ENCODE measurements at places on chromosomes 1 and 21. TPM values are rescaled to one million over a fixed set of nuclear protein-coding genes. Genes with fewer than 3 reads are reported as not detected.

GRCh38 chr1:216518844-216519627 lies 95.8 kb upstream of the USH2A start:
- H3K4me1 ChIP-seq = no peaks in the 10 kb centered on the region
- H3K27ac ChIP-seq = no peak overlapping the region
- H3K4me3 ChIP-seq = no peak overlapping the region
- no peaks in the 10 kb centered on the region for H3K36me3 ChIP-seq
- no peak for DNase-seq

DNA sequence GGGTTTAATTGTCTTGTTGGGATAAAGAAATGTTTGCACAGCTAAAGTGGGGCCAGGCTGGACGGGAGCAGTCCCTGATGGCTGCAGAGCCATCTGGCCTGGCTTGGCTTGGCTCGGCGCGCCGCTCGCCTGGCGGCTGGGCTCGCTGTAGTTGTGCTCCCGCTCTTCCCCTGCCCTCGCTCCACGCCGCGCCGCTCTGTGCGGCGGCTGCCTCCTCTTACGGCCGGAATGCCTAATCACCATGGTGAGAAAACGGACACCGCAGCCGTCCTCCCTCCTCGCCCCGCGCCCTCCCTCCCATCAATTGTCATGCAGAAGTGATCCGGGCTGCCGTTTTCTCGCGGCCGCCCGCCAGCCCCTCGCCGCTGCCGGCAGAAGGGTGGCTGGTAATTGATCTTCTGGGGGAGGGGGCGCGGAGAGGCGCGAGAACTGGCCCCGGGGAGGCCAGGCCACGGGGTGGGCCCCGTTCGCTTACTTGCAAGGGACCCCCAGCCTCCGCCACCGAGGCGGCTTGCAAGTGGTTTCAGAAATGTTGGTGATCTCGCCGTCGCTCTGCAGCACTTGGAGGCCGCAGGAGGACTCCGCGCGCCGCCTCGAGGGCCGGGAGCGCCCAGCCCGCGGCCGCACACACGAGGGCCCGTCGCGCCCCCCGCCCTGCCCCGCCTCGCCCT lies 12.4 kb downstream of the RNF220 start:
- peak overlapping the region; percentile 20 for H3K4me3 ChIP-seq
- no peak for DNase-seq
- peaks cover 27% of the 10 kb centered on the region for H3K27me3 ChIP-seq
- no peak overlapping the region for H3K27ac ChIP-seq
- no peaks in the 10 kb centered on the region for H3K4me1 ChIP-seq
- H3K36me3 ChIP-seq = no peaks in the 10 kb centered on the region

GRCh38 chr1:229347528-229347927 lies 4.7 kb upstream of the CCSAP start:
- peaks cover 5% of the 10 kb centered on the region for H3K4me1 ChIP-seq
- no peak overlapping the region for H3K27ac ChIP-seq
- H3K4me3 ChIP-seq = no peak overlapping the region
- no peaks in the 10 kb centered on the region for H3K36me3 ChIP-seq
- H3K27me3 ChIP-seq = peaks cover 23% of the 10 kb centered on the region

DNA sequence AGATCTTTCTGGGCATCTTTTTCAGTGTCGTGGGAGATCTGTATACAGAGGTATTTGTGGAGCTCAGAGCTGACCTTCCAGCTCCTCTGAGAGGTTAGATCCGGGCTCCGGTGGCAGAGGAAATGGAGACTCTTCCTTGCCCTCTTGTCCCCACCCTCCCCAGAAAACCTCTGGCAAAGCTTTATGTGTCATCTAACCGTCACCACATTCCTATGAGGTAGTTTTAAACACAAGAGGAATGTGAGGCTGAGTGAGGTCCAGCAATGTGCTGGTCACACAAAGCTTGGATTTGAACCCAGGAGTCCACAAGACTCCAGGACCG lies 1.2 kb downstream of the CD160 start:
- no peak for DNase-seq
- H3K27me3 ChIP-seq = peaks cover 2% of the 10 kb centered on the region
- H3K27ac ChIP-seq = no peak overlapping the region

DNA sequence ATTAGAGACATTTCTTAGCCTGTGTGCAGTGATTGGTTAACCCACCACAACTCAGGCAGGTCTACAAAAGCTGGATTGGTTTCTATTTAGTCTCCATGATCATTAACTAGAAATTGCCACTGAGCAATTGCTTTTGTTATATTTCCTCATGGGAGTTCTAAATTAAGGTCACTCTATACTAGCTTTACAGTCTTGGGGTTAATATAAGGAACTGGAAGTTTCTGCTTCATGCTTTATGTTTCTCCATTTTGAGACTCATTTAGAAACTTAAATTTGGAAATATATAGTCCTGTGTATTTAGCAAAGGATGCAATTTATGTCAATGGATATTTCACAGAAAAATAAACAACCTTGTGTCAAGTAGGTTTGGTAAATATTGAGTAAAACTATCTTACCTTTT lies 137.5 kb downstream of the HLX start:
- H3K4me1 ChIP-seq = no peaks in the 10 kb centered on the region
- no peak overlapping the region for H3K4me3 ChIP-seq
- H3K27me3 ChIP-seq = no peaks in the 10 kb centered on the region
- DNase-seq = no peak
- no peaks in the 10 kb centered on the region for H3K36me3 ChIP-seq
- H3K27ac ChIP-seq = no peak overlapping the region

DNA sequence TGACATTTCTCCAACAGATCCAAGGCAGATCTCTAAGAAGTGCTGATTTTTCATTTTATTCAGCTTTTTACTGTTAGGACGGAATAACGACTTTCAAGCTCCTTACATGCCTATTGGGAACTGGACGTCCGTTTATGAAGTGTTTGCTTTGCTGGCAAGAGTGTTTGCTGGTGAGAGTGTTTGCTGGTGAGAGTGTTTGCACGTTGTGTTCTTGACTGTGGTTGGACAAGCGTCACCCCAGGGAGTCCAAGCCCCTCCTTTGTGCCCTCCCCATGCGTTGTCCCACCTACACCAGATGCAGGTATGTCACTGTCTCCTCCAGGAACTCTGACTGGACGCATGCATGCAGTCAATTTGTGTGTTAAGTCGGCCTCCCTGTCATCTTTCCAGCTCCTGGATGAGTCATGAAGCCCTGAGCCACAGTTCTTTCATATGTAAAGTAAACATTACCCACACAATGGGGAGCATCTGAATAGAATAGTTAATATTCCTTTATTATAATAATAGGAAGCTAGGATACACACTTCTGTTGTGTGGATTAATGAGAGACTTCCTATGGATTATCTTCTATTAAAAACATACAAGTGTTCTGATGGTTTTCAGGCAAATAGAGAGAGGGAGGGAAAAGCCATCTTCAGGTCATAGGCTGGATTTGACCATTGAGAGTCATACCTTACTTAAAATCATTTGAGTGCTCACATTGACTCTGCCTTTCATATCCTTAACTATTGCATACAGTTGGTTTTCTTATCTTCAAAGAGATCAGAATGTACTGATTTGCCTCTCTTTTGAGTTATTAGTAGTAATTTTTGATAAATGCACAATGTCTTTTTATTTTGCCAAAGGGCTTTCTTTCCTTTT lies 119.2 kb downstream of the GALNT2 start:
- H3K27me3 ChIP-seq = no peaks in the 10 kb centered on the region
- peak overlapping the region; percentile 73 for H3K4me3 ChIP-seq
- peaks cover 8% of the 10 kb centered on the region for H3K36me3 ChIP-seq
- DNase-seq = no peak

The ASCL5 gene
- total RNA-seq = not detected

DNA sequence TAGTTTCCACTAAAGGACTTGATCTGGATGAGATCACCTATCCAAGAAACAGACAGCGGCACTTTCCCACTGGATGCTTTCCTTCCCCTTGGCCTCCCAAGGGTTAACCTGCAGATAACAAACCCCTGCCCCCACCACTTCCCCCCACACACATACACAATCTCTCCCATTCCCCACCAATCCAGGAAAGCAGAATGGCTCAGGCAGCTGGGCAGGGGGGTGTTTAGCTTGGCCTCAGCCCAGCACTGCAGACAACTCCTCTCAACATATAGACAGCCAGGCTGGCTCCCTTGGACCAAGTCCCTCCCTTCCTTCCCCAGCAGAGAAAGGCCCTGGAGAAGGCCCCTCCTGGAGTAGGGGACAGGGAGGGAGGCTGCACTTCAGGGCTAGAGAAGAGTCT lies 24.6 kb downstream of the PLEKHA6 start:
- H3K27ac ChIP-seq = no peak overlapping the region
- no peaks in the 10 kb centered on the region for H3K36me3 ChIP-seq
- H3K27me3 ChIP-seq = peaks cover 6% of the 10 kb centered on the region
- H3K4me1 ChIP-seq = no peaks in the 10 kb centered on the region
- DNase-seq = no peak
- no peak overlapping the region for H3K4me3 ChIP-seq

DNA sequence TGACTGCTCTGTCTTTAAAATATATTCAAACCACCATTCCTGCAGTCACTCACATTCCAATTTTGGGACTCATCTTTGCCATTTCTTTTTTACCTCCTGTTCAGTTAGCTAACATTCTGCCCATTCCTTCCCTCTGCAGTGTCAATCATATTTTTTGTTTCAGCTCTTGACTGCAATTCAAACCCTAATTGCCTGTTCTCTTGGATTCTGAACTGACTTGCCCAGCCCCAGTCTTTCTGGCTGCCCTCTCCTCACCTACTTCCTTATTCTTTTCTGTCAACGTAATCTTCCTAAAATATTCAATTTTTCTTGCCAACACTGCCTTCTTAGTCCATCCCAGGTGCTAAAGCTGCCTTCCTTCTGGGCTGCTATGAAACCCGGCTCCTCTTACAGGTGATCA lies 6.1 kb downstream of the PRDM2 start:
- H3K4me3 ChIP-seq = no peak overlapping the region
- no peak overlapping the region for H3K27ac ChIP-seq
- peaks cover 6% of the 10 kb centered on the region for H3K36me3 ChIP-seq
- DNase-seq = no peak
- peaks cover 26% of the 10 kb centered on the region for H3K4me1 ChIP-seq

GRCh38 chr1:55309053-55309452 lies 93.9 kb upstream of the USP24 start:
- no peaks in the 10 kb centered on the region for H3K36me3 ChIP-seq
- H3K27me3 ChIP-seq = peaks cover 14% of the 10 kb centered on the region
- H3K27ac ChIP-seq = no peak overlapping the region
- H3K4me3 ChIP-seq = no peak overlapping the region
- no peak for DNase-seq
- peaks cover 5% of the 10 kb centered on the region for H3K4me1 ChIP-seq

- no peak overlapping the region for H3K27ac ChIP-seq
- no peak overlapping the region for H3K4me3 ChIP-seq
- H3K27me3 ChIP-seq = no peaks in the 10 kb centered on the region
Observed at GRCh38 chr1:175911138-175911537, 167.7 kb upstream of the TNR start.

DNA sequence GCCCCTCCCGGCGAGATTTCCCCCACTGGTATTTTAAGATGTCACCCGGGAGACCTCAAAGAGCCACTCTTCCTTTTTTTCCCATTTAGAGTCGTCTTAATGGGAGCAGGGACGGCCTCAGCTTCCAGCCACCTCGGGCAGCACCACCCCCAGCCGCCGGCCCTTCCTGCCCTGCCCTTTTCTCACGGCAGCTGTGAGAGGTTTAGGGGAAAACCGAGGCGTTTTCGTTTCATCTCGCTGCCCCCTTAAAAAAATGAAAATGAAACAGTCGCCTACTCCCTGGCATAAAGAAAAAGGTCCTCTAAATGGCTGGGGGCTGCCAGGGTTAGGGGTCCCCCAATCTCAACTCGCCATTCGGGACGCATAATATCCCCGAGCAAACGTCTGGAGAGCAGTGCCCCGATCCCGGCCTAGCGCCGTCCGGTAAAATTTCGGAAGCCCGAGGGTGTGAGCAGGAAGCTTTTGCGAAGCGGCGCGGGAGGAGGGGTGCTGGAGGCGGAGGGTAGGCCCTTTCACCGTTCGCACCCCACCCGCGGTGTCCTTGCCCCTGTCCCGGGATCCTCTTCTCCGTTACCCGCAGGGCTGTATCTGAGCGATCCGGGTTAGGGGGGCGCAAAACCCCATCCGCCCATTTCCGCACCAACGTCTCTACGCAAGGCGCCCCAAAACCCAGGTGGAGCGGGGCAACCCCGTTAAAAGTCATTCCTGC lies 1.2 kb downstream of the RUNX3 start:
- H3K27me3 ChIP-seq = no peaks in the 10 kb centered on the region
- peaks cover 19% of the 10 kb centered on the region for H3K36me3 ChIP-seq
- peaks cover 58% of the 10 kb centered on the region for H3K4me1 ChIP-seq
- peak overlapping the region; percentile 98 for H3K4me3 ChIP-seq

DNA sequence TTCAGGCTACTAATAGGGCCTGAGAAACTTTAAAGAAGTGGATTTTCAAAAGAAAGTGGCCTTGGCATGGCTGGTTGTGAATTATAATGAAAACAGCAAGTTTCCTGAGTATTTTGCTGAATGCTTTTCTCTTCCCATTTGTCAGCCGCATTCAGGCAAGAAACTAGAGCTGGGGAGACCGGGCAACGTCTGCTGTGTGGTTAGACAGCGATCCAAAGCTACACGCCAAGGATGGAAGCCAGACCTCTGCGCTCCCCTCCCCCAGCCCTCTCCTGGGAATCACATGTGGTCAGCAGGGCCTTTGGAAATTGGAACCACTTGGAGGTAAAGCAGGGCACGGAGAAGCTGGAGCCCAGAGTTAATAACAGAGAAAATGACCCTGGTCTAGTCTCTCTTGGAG lies 114.1 kb upstream of the CD34 start:
- no peak overlapping the region for H3K4me3 ChIP-seq
- peaks cover 5% of the 10 kb centered on the region for H3K27me3 ChIP-seq
- H3K36me3 ChIP-seq = no peaks in the 10 kb centered on the region
- no peaks in the 10 kb centered on the region for H3K4me1 ChIP-seq
- no peak overlapping the region for H3K27ac ChIP-seq

The LCE1E gene
- not detected for total RNA-seq

DNA sequence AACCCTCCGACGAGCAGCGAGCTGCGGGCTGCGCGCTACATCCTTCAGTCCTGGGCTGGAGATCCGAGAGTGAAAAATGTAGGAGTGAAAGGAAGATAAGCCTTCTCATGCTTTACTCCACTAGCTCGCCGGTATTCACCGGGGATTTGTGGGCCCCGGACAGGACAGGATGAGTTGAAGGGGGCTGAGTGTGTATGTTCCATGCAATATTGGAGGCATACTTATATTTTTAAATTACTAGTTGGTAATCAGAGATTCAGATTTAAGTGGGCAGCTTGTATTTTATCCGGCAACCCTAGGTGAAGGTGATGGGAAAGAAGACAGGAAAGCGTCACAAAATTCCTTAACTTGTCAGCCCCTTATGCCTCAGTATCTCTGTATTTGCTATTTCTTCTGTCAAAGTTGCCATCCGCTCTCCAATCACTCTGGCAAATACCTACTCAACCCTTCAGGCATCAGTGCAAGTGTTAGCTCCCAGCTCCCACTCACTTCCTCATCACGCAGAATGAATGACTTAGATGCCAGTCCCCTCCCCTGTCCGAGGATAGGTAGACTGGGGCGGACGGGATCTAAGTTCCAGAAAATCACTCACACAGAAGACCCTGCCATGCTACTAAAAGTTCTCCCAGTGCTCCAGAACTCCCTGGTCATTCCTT lies 503 bp upstream of the PIGM start:
- peak overlapping the region; percentile 79 for H3K27ac ChIP-seq
- peak overlapping the region; percentile 98 for H3K4me3 ChIP-seq
- H3K36me3 ChIP-seq = no peaks in the 10 kb centered on the region
- H3K27me3 ChIP-seq = no peaks in the 10 kb centered on the region

The KDF1 gene
- not detected for total RNA-seq

GRCh38 chr1:224430511-224431113 lies 4.0 kb downstream of the WDR26 start:
- peaks cover 22% of the 10 kb centered on the region for H3K36me3 ChIP-seq
- H3K27ac ChIP-seq = peak overlapping the region; percentile 87
- peaks cover 45% of the 10 kb centered on the region for H3K4me1 ChIP-seq
- H3K27me3 ChIP-seq = no peaks in the 10 kb centered on the region
- H3K4me3 ChIP-seq = peak overlapping the region; percentile 82
- peak; percentile 63 for DNase-seq

GRCh38 chr21:42566524-42567213 lies 53.0 kb downstream of the SLC37A1 start:
- H3K4me3 ChIP-seq = no peak overlapping the region
- peaks cover 8% of the 10 kb centered on the region for H3K36me3 ChIP-seq
- peaks cover 6% of the 10 kb centered on the region for H3K4me1 ChIP-seq
- no peak overlapping the region for H3K27ac ChIP-seq
- peak; percentile 12 for DNase-seq

All from natural killer cell treated with Interleukin-12 subunit alpha and Interleukin-12 subunit beta and Interleukin-15 and Interleukin-18, amount 100 ng/mL, for 72 hours (primary cell).